ENCODE measurements at places on chromosomes 5 and 9.
A peak's percentile ranks its signal among the peaks of the same experiment; 100 is the strongest.

DNA sequence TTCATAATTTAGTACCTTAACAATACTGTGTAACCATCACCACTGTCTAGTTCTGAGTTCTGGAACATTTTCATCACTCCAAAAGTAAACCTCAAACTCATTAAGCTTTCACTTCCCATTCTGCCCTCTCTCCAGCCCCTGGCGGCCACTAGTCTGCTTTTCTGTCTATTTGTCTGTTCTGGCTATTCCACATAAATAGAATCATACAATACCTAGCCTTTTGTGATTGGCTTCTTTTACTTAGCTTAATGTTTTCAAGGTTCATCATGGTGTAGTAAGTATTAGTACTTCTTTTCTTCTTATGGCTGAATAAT, 138.7 kb downstream of the RAPGEF6 start:
- peak; percentile 42 for DNase-seq

- no peak for DNase-seq
Measured at GRCh38 chr5:139186752-139187326, 11.3 kb downstream of the SIL1 start.

- no peak for DNase-seq
Measured at GRCh38 chr5:116361171-116361967, 213.3 kb downstream of the SEMA6A start.

DNA sequence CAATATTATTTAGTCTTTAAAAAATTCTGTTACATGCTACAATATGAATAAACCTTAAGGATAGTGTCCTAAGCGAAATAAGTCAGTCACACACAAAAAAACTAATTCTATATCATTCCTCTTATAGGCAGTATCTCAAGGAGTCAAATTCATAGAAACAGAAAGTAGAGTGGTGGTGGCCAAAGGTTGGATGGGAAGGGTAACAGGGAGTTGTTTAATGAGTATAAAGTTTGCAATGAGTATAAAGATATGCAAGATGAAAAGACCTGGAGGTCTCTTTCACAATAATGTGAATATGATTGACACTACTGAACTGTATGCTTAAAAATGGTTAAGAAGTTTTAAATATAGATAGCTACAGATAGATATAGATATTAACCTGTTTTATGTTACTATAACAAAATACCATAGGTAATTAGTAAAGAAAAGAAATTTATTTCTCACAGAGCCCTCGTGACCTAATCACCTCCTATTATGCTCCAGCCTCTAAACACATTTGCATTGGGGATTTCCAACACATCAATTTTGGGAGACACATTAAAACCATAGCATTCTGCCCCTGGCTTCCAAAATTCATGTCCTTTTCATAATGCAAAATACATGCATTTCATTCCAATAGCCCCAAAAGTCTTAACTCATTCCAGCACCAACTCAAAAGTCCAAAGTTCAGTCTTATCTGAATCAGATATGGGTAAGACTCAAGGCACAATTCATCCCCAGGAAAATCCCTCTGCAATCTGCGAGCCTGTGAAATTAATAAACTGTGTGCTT, 93.6 kb downstream of the ATPSCKMT start:
- DNase-seq = no peak

GRCh38 chr9:20357037-20357432, 265.3 kb downstream of the MLLT3 start:
- no peak for DNase-seq

DNA sequence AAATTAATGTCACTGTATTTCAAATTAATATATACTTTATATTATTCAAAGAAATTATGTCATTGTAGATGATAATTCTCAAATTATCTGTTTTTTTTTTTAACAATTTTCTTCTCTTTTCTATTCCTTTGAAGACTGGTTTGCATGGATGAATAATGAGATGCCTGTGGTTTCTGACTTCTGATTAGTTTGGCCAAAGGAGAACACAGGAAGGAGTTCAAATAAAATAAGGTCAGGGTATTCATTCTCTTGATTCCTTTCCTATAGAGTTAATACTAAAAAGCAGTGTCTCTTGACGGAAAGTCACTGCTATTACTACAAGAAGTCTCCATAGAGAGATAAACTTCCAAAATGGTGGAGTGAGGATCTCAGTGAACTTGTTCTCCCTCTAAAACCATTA, 279.6 kb upstream of the FTMT start:
- no peak for DNase-seq

DNA sequence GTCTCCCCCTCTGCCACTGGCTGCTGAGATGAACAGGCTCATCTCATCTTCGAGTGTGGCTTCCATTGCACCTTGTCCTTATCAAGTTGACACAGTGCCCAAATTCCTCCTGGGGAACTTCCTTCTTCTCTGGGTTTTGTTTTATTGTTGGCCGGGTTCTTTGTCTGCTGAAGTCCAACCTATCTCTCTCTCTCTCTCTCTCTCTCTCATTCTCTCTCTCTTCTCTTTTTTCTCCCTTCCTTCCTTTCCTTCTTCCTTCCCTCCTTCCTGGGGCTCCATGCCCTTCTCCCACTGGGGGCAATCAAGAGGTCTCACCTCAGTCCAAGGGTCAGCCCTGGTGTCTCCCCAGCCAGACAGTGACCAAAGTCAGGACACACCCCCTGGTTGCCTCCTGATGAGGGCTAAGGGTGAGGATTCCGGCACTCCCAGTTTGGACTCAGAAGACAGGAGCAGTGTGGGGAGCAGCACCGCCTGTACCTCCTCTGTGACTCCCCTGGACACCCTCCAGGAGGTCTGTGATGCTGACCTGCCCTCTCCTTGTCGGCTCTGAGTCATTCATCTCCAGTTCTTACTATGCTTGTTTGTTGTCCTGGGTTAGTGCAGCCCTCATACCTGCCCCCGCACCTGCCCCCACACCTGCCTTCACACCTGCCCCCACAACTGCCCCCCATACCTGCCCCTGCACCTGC, 30.7 kb downstream of the KCNT1 start:
- DNase-seq = no peak

GRCh38 chr5:17309462-17309861, 92.0 kb downstream of the BASP1 start:
- no peak for DNase-seq

DNA sequence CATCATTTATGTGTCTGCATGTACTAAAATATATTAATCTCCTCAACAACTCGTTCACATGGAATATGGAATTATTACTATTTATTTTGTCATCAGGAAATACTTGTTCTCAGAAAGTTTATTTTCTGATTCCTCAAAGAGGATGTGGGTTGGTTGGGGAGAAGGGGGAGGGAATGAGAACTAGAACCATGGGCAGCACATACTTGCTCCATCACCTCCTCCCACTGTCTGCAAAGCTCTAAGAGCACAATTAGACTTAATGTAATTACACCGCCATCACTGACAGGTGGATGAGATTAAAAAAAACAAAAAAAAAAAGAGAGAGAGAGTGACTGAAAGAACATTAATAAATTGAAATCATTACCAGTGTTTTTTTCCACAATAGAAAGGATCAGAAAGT, 98.2 kb downstream of the OXCT1 start:
- DNase-seq = no peak

DNA sequence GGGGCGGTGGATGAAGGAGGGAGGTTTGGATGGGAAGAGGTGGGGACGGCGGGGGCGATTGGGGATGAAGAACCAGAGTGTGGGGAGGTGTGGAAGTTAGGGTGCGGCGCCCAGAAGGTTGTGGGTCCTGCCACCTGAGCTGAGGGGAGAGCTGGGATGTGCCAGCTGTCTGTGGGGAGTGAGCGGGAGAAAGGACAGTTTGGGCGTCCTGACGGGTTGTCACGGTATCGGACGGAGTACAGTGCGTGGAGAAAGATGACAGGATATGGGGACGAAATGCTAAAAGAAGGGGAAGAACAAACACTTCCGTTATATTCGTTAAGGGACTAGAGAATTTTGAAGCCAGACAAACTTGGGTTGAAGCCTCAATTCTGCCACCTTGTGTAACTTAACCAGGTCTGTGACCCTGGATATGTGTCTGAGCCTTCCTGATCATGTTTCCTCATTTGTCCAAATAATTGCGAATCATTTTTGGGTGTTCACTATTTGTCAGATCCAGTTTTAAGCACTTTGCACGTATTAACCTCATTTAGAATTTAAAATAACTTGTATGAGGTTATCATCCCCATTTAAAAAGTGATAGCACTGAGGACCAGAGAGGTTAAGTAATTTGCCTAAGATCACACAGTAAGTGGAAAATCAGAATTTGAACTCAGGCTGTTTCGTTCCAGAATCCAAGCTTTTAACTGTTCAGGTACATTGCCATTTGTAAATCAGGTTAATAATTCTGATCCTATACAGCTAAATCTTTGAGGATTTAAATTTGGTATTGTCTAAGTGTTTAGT, 689 bp downstream of the CNTRL start:
- peak; percentile 46 for DNase-seq

DNA sequence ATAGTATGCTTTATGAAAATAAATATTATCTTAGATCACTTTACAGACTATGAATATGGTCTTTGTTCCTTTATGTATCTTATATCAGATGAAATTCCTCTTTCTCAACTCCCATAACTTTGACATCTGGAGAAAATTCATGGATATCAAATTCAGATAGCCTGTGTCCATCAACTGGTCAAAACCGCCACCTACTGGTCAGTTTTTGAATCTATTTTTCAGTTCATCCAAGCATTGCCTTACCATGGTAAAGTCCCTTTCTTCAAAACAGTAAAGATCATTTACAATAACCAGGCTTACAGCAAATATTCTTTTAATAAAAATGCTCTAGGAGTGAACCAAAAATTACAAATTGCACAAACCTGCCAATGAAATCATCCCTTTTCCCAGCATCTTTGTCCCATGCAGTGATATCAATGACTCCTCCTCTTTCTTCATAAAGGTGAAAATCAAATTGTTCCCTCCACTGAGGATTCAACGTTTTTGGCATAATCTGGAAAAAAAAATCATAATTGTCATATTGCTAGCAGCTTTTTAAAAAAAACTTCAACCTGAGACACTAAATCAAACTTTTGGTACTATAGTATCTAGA, 290.5 kb downstream of the SLF1 start:
- no peak for DNase-seq

GRCh38 chr5:94192658-94193391, 425.6 kb downstream of the KIAA0825 start:
- DNase-seq = no peak

DNA sequence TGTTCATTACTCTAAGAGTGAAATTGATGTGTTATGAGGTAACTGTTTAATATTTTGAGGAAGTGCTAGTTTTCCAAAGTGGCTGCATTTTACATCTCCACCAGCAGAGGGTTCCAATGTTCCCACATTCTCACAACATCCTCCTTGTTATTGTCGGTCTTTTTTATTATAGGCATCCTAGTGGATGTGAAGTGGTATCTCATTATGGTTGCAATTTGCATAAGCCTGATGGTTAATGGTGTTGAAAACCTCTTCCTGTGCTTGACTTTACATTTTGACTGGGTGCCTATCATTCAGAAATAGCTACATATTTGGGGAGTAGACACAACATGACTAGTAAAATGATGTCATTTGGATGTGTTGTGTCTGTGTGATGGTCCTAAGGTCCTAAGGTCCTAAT, 143.6 kb downstream of the MRPS30 start:
- no peak for DNase-seq

DNA sequence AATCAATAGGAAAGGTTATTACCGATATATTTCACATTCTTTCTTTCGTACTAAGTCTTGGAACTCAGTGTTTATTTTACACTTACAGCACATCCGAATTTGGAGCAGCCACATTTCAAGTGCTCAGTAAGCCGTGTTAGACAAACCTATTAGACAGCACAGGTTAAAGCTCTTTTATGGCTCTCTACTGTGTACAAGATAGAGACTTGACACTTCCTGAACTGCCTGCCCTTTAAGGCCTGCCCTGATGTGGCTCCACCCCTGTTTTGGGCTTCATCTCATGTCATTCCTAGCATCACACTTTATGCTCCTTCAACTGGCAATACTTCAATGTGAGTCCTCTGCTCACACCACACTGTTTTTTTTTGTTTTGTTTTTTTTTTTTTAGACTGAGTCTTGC, 23.5 kb upstream of the SUSD1 start:
- no peak for DNase-seq

- no peak for DNase-seq
Measured at GRCh38 chr9:90839183-90839728, 37.6 kb downstream of the SYK start.

DNA sequence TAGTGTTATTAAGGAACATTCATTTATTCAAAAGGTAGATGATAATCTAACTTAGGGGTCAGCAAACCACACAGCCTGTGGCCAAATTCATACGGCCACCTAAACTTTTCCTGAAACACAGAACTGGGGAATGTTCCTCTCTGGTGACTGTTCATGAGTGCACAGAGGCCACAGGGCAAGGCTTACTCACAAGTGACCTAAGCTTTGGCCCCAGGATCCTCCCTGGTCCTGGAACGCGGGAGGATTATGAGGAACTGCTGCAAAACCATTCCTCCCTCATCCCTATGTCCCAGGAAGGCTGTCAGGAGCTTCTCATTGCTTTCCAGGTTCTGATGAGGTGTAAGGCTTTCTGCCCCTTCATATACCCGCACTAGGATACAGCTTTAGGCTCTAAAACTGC, 397.6 kb downstream of the SEMA5A start:
- DNase-seq = no peak

DNA sequence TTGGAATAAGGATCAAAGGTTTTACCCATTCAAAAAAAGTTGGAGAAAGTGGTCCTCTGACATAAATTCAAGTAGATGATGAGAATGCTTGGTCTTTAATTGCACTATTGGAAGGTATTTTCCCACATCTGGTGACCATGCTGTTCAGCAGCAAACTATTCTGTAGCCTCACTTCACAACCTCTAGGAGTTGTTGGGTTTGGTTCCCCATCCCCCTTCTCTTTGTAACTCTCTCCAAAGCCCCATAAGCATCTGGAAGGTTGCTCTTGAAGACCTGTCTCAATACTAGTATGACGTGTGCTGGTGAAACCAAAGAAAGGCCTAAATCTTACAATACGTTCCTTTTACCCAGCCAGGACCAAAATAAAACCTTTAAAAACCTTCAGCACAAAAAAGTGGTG, 8.5 kb downstream of the RGMB start:
- no peak for DNase-seq

- no peak for DNase-seq
Measured at GRCh38 chr5:8864053-8864452, 681.8 kb downstream of the SEMA5A start.

DNA sequence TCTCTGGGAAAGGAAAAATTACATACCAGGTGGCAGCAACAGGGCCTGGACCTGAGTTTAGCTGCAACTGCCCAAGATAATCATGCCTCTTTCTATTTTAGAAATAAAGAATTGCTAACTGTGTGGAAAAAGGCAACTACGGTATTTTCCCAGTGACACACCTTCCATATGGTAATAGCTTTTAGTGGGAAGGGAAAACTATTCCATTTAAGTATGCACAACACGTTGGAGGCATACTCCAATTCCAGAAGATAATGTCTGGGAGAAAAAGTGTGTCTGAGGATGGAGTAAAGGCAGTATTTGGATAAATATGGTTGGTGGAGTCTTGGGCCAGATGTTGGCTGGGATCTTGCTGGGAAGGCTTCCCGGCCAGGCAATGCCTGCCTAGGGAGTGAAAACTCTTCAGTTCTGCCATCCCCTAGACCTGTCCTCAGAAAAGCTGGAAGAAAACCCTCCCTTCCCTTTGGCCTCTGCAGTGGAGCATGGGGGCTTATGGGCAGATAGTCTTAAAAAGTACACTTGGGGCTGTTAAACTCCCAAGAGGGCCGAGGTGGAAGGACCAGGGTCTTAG, 40.6 kb downstream of the SH3PXD2B start:
- DNase-seq = no peak
